Urothelium cell line (cell line): ENCODE measurements at places on chromosomes 11 and 22.

GRCh38 chr22:44782363-44782963 lies 30.1 kb downstream of the ARHGAP8 start:
- DNase-seq = no peak

GRCh38 chr11:112216561-112217105 lies 9.6 kb upstream of the PTS start:
- DNase-seq = no peak

GRCh38 chr22:24519496-24519895 lies 24.4 kb downstream of the UPB1 start:
- DNase-seq = no peak

DNA sequence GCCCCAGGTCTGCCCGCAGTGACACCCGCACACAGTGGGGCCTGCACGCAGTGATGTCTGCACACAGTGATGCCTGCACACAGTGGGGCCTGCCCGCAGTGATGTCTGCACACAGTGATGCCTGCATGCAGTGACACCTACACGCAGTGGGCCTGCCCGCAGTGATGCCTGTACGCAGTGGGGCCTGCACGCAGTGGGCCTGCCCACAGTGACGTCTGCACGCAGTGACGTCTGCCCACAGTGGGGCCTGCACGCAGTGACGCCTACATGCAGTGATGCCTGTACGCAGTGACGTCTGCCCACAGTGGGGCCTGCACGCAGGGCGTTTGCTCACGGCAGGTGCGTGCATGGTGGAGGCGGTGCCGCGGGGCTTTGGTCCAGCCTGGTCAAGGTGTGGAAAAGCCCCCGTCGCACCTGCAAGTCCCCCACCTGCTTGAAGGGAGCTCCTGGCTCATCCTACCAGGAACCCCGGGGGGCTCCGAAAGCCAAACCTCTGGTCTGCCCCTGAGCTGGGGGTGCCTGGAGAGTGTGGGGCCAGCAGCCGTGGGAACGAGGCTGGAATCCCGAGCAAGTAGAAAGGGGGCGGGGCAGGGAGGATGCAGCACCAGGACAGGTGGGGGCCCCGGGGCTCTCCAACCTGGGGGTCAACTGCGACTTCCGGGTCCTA lies 8.9 kb upstream of the SYT8 start:
- no peak for DNase-seq

DNA sequence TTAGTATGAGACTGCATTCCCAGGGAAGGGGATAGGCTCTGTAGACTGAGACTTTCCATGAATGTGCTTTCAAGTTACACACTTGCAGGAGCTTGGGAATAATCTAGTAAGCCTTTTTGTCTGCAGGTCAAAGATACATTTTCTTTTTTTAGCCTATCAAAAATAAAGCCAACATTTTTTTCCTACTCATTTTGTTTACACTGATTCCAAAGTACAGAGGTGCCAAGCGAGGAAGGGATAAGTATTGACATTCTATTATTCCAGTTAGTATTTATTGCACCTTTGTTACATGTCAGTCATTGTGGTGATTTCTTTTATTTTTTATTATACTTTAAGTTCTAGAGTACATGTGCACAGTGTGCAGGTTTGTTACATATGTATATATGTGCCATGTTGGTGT lies 413.0 kb upstream of the CHORDC1 start:
- DNase-seq = no peak

GRCh38 chr11:110524238-110524637 lies 94.5 kb downstream of the FDX1 start:
- peak; percentile 32 for DNase-seq

GRCh38 chr11:20161923-20162744 lies 1.9 kb upstream of the DBX1 start:
- DNase-seq = no peak

GRCh38 chr11:35014346-35014745 lies 97.9 kb downstream of the PDHX start:
- no peak for DNase-seq

GRCh38 chr11:77090046-77090372 lies 12.6 kb upstream of the OMP start:
- no peak for DNase-seq

GRCh38 chr11:69213964-69214363 lies 58.2 kb downstream of the SMIM38 start:
- no peak for DNase-seq

- DNase-seq = no peak
Measured at GRCh38 chr11:12686246-12687060, 12.2 kb downstream of the TEAD1 start.

DNA sequence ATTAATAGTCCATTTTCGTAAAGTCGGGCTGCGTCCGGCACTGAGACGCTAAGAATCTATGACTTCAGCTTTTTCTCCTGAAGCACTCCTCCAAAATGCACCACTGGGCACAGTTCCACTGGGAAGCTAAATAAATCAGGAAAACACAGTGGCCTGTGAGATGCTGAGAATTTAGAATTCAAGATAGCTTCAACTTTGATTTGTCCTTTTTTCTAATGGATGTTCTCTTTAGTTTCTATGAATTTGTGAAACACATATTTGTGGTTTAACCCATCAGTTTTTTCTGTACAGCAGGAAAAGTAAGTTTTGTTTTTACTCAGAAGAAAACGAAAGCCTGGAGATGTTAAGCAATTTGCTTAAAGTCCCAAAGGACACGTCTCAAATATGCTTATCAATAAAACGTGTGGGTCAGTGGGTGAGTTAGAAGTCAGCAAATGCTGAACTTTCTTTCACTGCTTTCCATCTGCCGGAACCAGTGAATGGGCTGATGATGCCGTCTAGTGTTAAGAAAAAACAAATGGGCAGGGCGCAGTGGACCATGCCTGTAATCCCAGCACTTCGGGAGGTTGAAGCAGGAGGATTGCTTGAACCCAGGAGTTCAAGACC lies 40.7 kb upstream of the CLMP start:
- DNase-seq = no peak

DNA sequence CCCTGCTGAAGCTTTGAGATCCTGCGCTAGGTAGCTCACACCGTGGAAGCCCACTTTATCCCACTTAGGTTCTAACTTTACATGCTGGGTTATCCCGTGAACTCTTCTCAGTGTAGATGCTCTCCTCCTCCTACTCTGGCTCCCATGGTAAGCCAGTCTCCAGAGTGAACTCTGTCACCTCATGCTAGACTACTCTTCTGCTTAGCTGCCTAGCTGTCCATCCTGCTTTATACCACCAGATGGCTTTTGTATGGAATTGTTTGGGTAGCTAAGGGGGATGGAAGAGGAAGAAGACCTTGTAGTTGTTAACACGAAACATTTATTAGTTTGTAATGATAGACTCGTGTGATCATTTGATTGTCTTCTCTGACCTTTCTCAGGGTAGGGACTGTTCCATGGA lies 46.8 kb downstream of the EMSY start:
- no peak for DNase-seq

GRCh38 chr11:60844870-60845221 lies 2.9 kb downstream of the CCDC86 start:
- DNase-seq = no peak

GRCh38 chr11:90241414-90241813 lies 18.6 kb upstream of the CHORDC1 start:
- DNase-seq = peak; percentile 14

GRCh38 chr11:61647529-61647928 lies 32.7 kb upstream of the DAGLA start:
- DNase-seq = no peak

DNA sequence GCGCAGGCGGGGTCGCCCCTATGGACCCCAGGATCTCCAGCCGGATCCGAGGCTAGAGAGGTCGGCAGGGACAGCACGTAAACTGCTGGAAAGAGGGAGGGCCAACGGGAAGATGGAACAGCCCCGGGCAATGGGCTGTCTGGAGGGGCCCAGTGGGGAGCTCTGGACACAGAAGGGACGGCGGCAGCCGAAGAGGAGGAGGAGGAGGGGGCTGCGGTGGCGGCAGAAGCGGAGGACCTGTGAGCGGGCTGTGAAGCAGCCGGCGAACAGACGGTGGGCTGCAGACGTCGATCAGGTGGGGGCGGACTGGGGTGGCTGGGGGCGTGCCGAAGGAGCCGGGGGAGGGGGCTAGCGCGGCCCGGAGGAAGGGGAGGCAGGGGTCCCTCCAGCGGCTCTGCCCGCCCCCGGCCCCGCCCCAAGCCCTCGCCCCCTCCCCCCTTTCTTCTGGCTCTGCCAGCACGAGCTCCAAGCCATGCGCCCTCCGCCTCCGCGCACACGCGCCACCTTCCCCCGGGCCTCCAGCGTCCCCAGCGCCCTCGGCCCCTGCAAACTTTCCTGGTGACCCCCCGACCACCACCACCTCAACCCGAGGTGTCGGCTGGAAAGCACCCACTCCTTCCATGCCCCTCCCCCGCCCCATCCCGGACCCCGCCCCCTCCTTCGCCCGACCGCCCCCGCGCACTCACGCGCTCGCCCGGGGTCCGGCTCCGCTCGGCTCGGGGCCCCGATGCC lies 432 bp downstream of the TNKS1BP1 start:
- peak; percentile 57 for DNase-seq

DNA sequence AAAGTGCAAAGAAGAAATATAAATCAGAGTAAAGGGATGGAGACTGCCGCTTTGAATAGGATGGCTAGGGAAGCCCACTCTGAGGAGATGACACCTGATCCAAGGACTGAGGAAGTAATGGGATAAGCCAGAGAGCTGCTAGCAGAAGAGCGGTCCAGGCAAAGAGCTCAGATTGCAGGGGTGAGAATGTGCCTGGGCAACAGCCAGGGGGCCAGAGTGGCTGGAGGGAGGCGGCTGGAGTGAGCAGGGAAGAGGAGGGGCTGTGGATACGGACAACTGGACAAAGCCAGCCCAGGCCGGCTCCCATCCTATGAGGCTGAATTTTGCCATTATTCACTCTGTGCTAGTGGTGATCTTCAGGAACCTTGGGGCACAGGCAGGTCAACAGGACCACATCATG lies 360.3 kb upstream of the SYN3 start:
- DNase-seq = no peak

DNA sequence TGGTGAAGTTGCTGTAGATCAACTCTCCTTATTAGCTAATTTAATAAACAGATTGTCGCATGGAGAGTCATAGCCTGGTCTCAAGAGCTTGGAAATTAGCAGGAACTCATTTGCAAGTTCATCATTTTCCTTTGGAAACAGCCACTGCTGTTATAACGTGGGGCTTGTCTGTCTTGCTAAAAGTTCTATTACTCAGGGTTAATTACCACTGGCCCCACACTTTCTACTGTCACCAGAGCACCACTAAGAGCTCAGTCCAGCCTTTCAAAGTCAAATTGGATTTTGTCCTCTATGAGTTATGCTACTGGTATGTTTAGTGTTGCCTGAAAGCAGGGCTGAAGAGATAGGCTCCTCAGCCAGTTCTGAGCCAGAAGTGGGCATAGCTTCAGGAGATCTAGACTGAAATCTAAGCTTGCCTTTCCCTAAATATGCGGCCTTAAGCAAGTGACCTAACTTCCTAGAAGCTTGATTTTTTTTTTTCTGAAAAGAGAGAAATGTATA lies 292.2 kb downstream of the INSC start:
- no peak for DNase-seq

- no peak for DNase-seq
Measured at GRCh38 chr11:86671531-86672006, 847 bp downstream of the ME3 start.
